ENCODE measurements at places on chromosomes 4 and X. TPM values are rescaled to one million over a fixed set of nuclear protein-coding genes. Genes with fewer than 3 reads are reported as not detected.

DNA sequence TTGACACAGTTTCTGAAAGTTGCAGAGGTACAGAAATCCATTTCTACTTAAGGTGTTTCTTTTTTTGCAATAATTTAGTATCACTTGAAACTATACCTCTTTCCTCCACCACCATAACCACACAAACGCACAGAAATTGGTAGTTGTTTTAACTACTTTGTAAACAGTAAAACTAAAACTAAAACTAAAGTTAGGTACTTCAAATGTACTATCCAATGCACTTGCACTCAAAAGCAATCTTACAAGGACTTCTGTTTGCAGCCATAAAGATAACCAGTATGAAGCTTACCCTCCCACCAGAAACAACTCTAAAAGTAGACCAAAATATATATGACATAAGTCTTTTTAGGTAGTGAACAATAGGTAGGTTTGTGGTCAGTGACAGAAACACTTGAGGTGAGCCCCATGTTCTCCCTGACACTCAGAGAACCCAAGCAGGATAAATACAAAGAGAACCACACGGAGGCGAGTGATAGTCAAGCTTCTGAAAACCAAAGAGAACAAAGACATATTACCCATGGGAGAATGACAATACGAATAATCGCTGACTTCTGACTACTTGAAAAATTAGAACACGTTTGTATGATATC lies 72.2 kb upstream of the VBP1 start:
- H3K4me3 ChIP-seq, result no peak overlapping the region
- DNase-seq, result no peak
- H3K36me3 ChIP-seq, result no peaks in the 10 kb centered on the region
- H3K27me3 ChIP-seq, result no peaks in the 10 kb centered on the region
- no peaks in the 10 kb centered on the region for H3K4me1 ChIP-seq

DNA sequence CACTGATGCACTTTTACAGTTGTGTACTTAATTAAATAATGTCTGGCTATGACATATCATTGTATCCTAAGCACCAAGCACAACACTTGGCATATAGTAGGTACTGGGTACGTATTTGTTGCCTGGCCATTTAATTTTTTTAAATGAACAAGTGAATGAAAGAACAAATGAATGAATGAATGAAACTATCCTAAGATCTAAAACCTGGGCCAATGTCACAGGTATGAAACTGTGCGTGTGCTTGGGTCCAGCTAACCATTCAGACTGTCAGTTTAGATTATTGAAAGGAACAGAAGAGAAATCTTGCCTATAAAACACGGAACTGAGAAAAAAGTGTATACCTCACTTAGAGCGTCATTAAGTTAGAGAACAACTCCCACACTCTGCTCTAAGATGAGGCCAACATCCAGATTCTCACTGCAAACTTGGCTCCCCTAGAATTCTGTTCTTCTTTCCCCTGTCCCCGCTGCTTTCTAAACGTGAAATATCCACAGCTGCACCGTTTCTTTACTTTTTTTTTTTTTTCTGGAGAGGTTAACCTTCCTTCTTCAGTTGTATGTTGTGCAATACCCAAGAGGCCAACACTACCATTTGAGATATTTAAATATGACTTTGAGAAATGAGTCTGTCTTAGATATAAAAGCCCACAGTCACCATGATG lies 17.3 kb upstream of the SEL1L3 start:
- no peaks in the 10 kb centered on the region for H3K36me3 ChIP-seq
- no peak for DNase-seq
- no peaks in the 10 kb centered on the region for H3K27me3 ChIP-seq
- H3K4me3 ChIP-seq, result no peak overlapping the region

GRCh38 chr4:138800421-138800820 lies 215.2 kb upstream of the NOCT start:
- H3K27ac ChIP-seq, result no peak overlapping the region
- no peak overlapping the region for H3K4me3 ChIP-seq
- no peaks in the 10 kb centered on the region for H3K4me1 ChIP-seq
- DNase-seq, result no peak

- no peaks in the 10 kb centered on the region for H3K27me3 ChIP-seq
- no peaks in the 10 kb centered on the region for H3K36me3 ChIP-seq
- no peak overlapping the region for H3K27ac ChIP-seq
- no peak for DNase-seq
- H3K4me3 ChIP-seq, result no peak overlapping the region
Measured at GRCh38 chr4:5960252-5960880, 57.9 kb downstream of the C4orf50 start.

DNA sequence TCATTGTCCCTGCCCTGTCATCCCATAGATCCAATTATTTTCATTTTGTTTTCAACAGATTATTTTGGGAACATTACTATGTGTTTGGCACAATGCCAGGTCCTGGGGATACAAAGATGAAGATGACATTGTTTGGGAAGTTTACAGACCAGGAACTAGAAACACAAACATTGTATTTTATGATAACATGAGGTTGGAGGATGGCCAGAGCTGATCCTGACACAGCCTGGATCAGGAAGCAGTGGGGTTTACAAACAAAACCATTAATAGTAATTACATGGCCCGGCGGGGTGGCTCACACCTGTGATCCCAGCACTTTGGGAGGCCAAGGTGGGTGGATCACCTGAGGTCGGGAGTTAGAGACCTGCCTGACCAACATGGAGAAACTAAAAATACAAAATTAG lies 29.9 kb downstream of the CLRN2 start:
- no peak for DNase-seq
- no peaks in the 10 kb centered on the region for H3K4me1 ChIP-seq
- no peaks in the 10 kb centered on the region for H3K27me3 ChIP-seq

- no peaks in the 10 kb centered on the region for H3K27me3 ChIP-seq
- H3K4me3 ChIP-seq, result no peak overlapping the region
- H3K4me1 ChIP-seq, result no peaks in the 10 kb centered on the region
Measured at GRCh38 chr4:15444879-15445547, 17.2 kb downstream of the C1QTNF7 start.

GRCh38 chr4:96497621-96498020 lies 657.7 kb downstream of the PDHA2 start:
- H3K36me3 ChIP-seq, result no peaks in the 10 kb centered on the region
- H3K4me1 ChIP-seq, result no peaks in the 10 kb centered on the region
- no peak for DNase-seq
- no peak overlapping the region for H3K27ac ChIP-seq

The CTAG1A gene
- total RNA-seq, result not detected

Data from H1 (cell line).